Left lung (tissue), 14 donors: ENCODE measurements at places on chromosomes 3 and 15. TPM values are rescaled to one million over a fixed set of nuclear protein-coding genes. Genes with fewer than 3 reads are reported as not detected.

DNA sequence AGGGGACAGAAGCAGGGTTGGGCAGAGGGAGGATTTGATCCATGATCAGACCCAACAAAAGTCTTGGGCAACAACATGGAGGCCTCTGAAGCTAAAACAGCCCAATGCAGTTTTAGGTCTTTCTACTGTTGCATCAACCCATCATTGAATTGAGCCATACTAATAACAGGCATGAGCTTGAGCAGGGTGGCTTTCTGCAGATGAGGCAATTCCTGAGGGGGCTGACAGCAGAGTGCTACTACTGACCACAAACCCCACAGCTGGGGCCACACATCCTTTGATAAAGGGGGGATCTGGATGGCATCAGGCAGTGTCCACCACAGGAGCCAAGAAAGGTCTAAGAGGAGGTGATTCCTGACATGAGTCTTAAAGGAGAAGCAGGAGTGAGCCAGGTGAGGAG is 517.0 kb upstream of the PPP2R3A start:
- no peaks in the 10 kb centered on the region for H3K27me3 ChIP-seq
- DNase-seq, result no peak
- no peaks in the 10 kb centered on the region for H3K4me1 ChIP-seq
- H3K36me3 ChIP-seq, result no peaks in the 10 kb centered on the region

DNA sequence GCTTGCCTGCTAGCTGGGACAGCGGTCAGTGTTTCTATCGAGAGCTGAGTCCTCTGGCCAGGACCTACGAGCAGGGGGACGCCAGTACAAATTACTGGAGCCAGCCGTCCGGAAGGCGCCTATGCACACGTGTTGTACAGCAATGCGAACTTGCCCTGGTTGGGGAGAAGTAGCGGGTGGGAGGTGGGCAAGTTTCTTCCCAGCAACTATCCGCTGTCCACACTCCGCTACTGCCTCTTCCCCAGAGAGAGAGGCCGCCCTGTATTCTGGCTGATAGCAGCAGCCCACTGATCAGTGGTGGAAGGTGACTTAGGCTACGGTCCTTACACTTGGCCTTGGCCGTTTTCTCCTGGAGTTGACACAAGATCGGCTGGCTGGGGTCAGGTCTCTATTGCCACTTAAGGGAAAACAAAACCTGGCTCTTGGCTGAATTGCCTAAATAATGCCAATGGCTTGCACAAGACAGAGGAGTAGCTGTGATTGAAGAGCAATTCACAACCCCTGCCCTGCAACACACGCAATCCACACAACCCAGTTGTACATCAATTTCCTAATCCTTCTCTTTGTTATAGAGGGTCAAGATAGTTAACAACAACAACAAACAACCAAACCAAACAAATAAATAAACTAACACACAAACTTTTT is 12.8 kb upstream of the SHC4 start:
- peaks cover 19% of the 10 kb centered on the region for H3K27me3 ChIP-seq
- no peak overlapping the region for H3K27ac ChIP-seq
- no peak overlapping the region for H3K4me3 ChIP-seq
- no peak for DNase-seq
- H3K4me1 ChIP-seq, result no peaks in the 10 kb centered on the region

GRCh38 chr3:127709320-127710060 is 36.7 kb downstream of the ABTB1 start:
- H3K27ac ChIP-seq, result no peak overlapping the region
- H3K4me1 ChIP-seq, result peaks cover 18% of the 10 kb centered on the region
- no peaks in the 10 kb centered on the region for H3K36me3 ChIP-seq
- DNase-seq, result no peak

Gene IQCH
- 1.6 TPM for total RNA-seq
